ENCODE measurements at places on chromosomes 2 and 18. TPM values are rescaled to one million over a fixed set of nuclear protein-coding genes. Genes with fewer than 3 reads are reported as not detected.

The MAP3K19 gene
- total RNA-seq: not detected

The TEX51 gene
- not detected for total RNA-seq

The GNLY gene
- total RNA-seq: 330 TPM

The NR4A2 gene
- 5.5 TPM for total RNA-seq

The CHRNG gene
- not detected for total RNA-seq

The TUBA3E gene
- total RNA-seq: not detected

The CELF4 gene
- total RNA-seq: not detected

The WBP1 gene
- total RNA-seq: 49.4 TPM

The SOWAHC gene
- total RNA-seq: 0.29 TPM

The QPCT gene
- 0.54 TPM for total RNA-seq

The ANKRD53 gene
- total RNA-seq: not detected

The GTF2A1L gene
- not detected for total RNA-seq

The CABYR gene
- total RNA-seq: 1.2 TPM
